ENCODE measurements at places on chromosomes 6 and 20. TPM values are rescaled to one million over a fixed set of nuclear protein-coding genes. Genes with fewer than 3 reads are reported as not detected.

Gene PLA2G7
- polyA plus RNA-seq: 15.7 TPM

DNA sequence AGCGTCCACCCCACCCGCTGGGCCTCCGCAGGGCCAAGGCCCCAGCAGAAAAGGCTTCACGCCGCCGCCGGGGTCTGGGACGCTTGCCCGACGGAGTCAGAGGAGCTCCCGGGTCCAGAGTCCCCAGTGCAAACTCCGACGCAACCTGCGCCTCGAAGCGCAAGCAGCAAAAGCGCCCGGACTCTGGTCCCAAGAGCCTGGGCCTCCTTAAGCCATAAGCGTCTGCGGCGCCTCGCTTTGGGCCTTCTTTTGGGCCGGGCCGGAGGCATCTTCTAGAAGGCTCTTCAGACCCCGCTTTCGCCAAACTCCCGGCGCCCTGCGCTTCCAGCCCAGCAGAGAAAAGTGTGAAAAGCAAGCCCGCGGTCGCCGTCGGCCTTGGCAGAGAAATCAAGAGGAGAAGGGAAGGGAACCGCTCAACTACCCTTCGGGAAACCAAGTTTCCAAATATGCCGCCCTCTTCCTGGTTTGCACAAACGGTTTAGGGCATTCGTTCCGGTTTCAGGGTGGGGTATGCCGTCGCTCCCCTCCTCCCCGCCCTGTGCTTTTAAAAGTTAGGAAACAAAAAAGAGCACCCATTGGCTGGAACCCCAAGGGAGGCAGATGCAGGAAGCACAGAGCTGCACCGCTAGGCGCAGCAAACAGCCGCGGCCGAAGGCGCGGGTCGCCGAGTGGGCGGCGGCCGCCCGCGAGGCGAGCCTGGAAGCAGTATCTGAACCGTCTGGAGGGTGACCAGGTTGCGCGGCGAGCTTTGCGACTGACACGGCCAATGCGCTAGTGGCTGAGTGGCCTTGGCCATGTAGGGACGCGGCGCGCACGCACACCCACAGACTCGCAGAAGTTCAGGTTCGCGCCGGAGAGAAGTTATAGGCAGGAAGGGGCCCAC, 1.2 kb downstream of the TBX18 start:
- H3K4me3 ChIP-seq: peak overlapping the region; percentile 3
- H3K4me1 ChIP-seq: peaks cover 12% of the 10 kb centered on the region
- no peaks in the 10 kb centered on the region for H3K36me3 ChIP-seq
- no peak for DNase-seq
- H3K27me3 ChIP-seq: peaks cover 86% of the 10 kb centered on the region

DNA sequence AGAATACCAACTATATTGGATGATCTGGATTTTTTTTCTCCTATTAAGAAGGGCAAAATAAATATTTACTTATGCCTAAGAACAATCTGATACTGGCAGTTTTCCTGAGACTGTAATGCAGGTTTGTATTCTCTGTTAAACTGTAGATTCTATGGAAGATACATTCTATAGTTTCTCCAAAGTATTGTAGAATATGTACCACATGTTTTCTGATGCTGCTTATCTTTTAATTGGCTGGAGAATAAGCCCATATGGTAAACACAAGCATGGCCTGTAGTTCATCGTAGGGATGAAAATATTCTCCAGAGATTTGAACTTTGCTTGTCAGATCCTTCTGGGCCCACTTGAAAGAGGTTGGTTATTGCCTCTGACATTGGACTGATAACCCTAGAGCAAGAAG, 99.1 kb downstream of the CENPW start:
- H3K27me3 ChIP-seq: no peaks in the 10 kb centered on the region
- H3K4me1 ChIP-seq: no peaks in the 10 kb centered on the region
- H3K27ac ChIP-seq: no peak overlapping the region
- no peaks in the 10 kb centered on the region for H3K36me3 ChIP-seq

Gene PRRT1
- 2.3 TPM for polyA plus RNA-seq

Gene GTSF1L
- 0.90 TPM for polyA plus RNA-seq

- no peak for DNase-seq
- no peaks in the 10 kb centered on the region for H3K36me3 ChIP-seq
- no peaks in the 10 kb centered on the region for H3K4me1 ChIP-seq
These were observed 76.6 kb upstream of the CST7 start for GRCh38 chr20:24872291-24873024.

- no peaks in the 10 kb centered on the region for H3K36me3 ChIP-seq
- H3K27ac ChIP-seq: no peak overlapping the region
- H3K4me1 ChIP-seq: no peaks in the 10 kb centered on the region
- H3K4me3 ChIP-seq: no peak overlapping the region
These were observed 455.7 kb downstream of the CD83 start for GRCh38 chr6:14573267-14573666.

Gene MCCD1
- polyA plus RNA-seq: not detected

DNA sequence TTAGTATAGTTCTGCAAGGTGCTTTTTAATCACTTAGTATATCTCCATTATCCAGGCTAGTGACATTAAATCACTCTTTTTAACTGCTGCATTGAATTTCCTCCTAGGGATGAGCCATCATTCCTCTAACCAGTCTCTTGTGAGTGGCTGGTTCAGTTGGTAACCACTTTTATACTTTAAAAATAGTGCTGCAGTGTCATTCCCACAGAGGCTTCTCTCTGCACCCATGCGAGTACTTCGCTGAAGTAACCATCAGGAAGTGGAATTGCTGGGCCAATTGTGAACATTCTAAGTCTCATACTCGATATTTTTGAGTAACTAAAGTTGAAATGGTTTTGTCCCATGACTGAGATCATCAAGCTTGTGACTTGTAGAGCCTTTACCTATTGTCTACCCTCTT, 2.1 kb downstream of the BTN3A2 start:
- peaks cover 61% of the 10 kb centered on the region for H3K4me1 ChIP-seq
- peak overlapping the region; percentile 88 for H3K4me3 ChIP-seq
- H3K27me3 ChIP-seq: no peaks in the 10 kb centered on the region
- peaks cover 32% of the 10 kb centered on the region for H3K36me3 ChIP-seq
- peak overlapping the region; percentile 96 for H3K27ac ChIP-seq
- DNase-seq: no peak

GRCh38 chr6:27706431-27706830, 205.8 kb downstream of the OR2B2 start:
- H3K27me3 ChIP-seq: no peaks in the 10 kb centered on the region
- H3K36me3 ChIP-seq: no peaks in the 10 kb centered on the region
- no peaks in the 10 kb centered on the region for H3K4me1 ChIP-seq
- no peak for DNase-seq
- H3K4me3 ChIP-seq: no peak overlapping the region

- no peaks in the 10 kb centered on the region for H3K4me1 ChIP-seq
- no peak overlapping the region for H3K27ac ChIP-seq
- no peaks in the 10 kb centered on the region for H3K36me3 ChIP-seq
These were observed 78.9 kb downstream of the CRYBG1 start for GRCh38 chr6:106439459-106439858.

All from spleen (tissue), 13 donors.